ENCODE measurements at places on chromosomes 12 and 14. TPM values are rescaled to one million over a fixed set of nuclear protein-coding genes. Genes with fewer than 3 reads are reported as not detected.

GRCh38 chr12:105100207-105100985, 7.1 kb upstream of the WASHC4 start:
- H3K4me1 ChIP-seq: peaks cover 4% of the 10 kb centered on the region
- H3K36me3 ChIP-seq: no peaks in the 10 kb centered on the region
- H3K27me3 ChIP-seq: peaks cover 8% of the 10 kb centered on the region
- DNase-seq: peak; percentile 37

The CATSPERB gene
- not detected for total RNA-seq

GRCh38 chr14:57811998-57812546, 53.8 kb downstream of the SLC35F4 start:
- H3K4me3 ChIP-seq: no peak overlapping the region
- no peak overlapping the region for H3K27ac ChIP-seq
- no peaks in the 10 kb centered on the region for H3K4me1 ChIP-seq
- H3K27me3 ChIP-seq: no peaks in the 10 kb centered on the region

- no peaks in the 10 kb centered on the region for H3K36me3 ChIP-seq
- H3K4me3 ChIP-seq: no peak overlapping the region
- no peaks in the 10 kb centered on the region for H3K4me1 ChIP-seq
- H3K27ac ChIP-seq: no peak overlapping the region
These were observed 11.3 kb upstream of the HRK start for GRCh38 chr12:116892349-116893140.

- no peak for DNase-seq
- H3K36me3 ChIP-seq: no peaks in the 10 kb centered on the region
- H3K4me1 ChIP-seq: peaks cover 26% of the 10 kb centered on the region
- no peaks in the 10 kb centered on the region for H3K27me3 ChIP-seq
- H3K4me3 ChIP-seq: no peak overlapping the region
- H3K27ac ChIP-seq: no peak overlapping the region
These were observed 4.2 kb downstream of the RHOF start for GRCh38 chr12:121789233-121789781.

DNA sequence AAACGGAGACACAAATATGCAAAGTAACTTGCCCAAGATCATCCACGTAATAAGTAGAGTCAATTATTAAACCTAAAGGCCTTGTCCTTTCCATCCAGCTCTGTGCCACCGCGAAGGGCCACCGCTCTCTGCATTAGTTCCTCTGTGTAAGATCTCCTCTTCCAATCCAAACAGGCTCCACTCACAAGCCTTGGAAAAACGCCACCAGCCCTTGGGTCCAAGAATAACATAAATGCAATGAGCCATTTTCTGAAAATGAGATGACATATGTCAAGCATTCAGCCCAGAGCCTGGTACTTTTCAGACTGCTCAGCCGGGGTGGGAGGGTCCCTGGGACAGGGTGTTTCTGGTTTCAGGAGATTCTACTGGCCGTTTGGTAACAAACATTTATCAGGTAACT, 30.0 kb downstream of the DGLUCY start:
- H3K4me3 ChIP-seq: no peak overlapping the region
- no peaks in the 10 kb centered on the region for H3K36me3 ChIP-seq
- DNase-seq: peak; percentile 80

The DENND5B gene
- 18.3 TPM for total RNA-seq

The CDCA3 gene
- total RNA-seq: 44.3 TPM

The TBX5 gene
- not detected for total RNA-seq

The MYF6 gene
- total RNA-seq: not detected

GRCh38 chr12:50718760-50719159, 45.1 kb upstream of the ATF1 start:
- H3K4me1 ChIP-seq: no peaks in the 10 kb centered on the region
- H3K36me3 ChIP-seq: peaks cover 30% of the 10 kb centered on the region
- DNase-seq: no peak
- H3K27ac ChIP-seq: no peak overlapping the region
- H3K4me3 ChIP-seq: no peak overlapping the region

The ESPL1 gene
- total RNA-seq: 39.3 TPM

DNA sequence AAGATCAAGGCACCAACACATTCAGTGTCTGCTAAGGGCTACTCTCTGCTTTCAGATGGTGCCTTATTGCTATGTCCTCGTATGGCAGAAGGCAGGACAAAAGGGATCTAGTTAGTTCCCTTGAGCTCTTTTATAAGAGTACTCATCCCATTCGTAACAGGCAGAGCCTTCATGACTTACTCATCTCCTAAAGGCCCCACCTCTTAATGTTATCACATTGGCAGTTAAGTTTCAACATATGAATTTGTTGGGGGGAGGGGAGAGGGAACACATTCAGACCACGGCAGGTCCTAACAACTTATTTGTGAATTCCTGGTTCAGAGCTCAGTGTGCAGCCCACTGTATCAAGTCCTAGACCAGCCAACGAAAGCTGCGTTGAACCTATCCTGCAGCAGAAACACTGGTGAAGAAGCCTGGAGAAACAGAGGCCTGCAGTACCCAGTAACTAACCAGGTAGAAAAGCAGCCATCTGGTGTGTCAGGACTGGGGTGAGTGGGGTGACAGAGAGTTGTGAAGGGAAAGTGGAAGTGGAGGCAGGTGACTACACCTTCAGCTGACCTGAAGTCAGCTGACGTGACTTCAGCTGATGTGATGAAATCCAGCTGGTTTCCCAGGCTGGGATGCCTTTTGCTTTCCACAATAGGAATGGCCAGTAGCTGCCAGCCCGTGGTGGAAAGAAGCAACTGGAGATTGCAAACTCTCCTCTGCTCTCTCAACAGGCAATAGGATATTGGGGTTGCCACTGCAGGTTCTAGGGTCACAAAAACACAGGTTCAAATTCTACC, 101.6 kb upstream of the PLXNC1 start:
- no peak overlapping the region for H3K4me3 ChIP-seq
- no peak overlapping the region for H3K27ac ChIP-seq
- no peaks in the 10 kb centered on the region for H3K27me3 ChIP-seq
- H3K36me3 ChIP-seq: no peaks in the 10 kb centered on the region
- DNase-seq: no peak

DNA sequence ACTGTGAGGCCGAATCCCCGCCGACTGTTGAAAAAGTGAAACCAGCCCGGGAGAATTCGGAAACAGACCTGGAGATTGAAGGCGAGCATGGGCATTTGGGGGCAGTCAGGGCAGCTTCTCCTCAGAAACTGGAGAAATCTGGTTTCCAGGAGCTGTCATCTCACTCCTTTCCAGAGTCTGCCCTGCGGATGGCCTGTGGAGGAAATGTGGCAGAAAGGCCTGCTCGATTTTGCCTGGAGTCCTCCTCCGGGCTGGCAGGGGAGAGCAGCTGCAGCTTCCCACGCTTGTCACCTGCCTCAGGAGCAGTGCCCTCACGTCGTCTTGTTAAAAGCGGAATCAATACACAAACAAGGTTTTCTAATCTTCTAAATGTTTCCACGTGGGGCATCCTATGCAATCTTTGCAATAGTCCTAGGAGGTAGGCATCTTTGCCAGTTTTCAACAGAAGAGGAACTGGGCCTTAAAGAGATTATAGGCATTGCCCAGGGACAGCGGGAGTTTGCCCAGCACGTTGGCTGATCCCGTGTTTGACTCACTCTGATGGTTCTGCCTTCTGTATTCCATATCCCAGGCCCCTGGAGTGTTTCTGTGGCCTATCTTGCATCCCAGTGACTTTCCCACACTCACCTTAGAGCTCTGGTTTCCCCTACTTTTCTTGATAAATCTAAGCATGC, 2.3 kb downstream of the LRRC74A start:
- no peak overlapping the region for H3K4me3 ChIP-seq
- H3K27me3 ChIP-seq: no peaks in the 10 kb centered on the region
- H3K27ac ChIP-seq: no peak overlapping the region
- no peaks in the 10 kb centered on the region for H3K4me1 ChIP-seq
- H3K36me3 ChIP-seq: no peaks in the 10 kb centered on the region

DNA sequence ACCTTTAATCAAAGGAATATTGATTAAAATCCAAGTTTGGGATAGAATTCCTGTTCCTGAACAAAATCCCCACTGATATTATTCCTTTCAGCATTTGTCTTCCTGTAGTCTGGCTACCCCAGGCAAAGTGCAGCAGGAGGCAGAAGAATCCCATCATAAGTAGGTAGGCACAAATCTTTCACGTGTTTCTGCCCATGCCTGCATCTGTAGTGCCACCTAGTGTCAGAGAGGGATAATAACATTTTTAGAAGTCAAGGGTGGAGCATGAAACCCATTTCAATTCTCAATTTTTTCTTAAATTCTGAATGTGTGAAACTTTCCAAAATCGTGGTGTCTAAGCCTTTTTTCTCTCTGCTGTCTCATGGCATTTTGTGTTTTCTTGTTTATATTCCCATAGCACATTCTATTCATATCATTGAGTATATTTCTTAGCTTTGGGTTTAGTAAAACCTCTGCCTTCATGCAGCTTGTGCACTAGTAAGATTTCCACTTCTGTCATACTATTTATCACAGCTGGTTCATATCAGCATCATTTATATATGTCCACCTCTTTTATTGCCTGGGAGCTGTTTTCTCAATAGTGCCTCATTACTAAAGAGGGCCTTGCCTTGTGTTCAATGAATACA, 47.8 kb upstream of the RERG start:
- H3K27me3 ChIP-seq: no peaks in the 10 kb centered on the region
- DNase-seq: peak; percentile 61
- no peaks in the 10 kb centered on the region for H3K4me1 ChIP-seq
- H3K36me3 ChIP-seq: no peaks in the 10 kb centered on the region

GRCh38 chr14:106691601-106692291, 1165.4 kb downstream of the TMEM121 start:
- no peak overlapping the region for H3K27ac ChIP-seq
- H3K4me1 ChIP-seq: no peaks in the 10 kb centered on the region
- H3K4me3 ChIP-seq: no peak overlapping the region
- no peak for DNase-seq
- no peaks in the 10 kb centered on the region for H3K36me3 ChIP-seq
- H3K27me3 ChIP-seq: no peaks in the 10 kb centered on the region

- H3K27ac ChIP-seq: no peak overlapping the region
- H3K4me3 ChIP-seq: no peak overlapping the region
- no peak for DNase-seq
- no peaks in the 10 kb centered on the region for H3K27me3 ChIP-seq
These were observed 95.7 kb upstream of the TBX3 start for GRCh38 chr12:114779647-114780046.

DNA sequence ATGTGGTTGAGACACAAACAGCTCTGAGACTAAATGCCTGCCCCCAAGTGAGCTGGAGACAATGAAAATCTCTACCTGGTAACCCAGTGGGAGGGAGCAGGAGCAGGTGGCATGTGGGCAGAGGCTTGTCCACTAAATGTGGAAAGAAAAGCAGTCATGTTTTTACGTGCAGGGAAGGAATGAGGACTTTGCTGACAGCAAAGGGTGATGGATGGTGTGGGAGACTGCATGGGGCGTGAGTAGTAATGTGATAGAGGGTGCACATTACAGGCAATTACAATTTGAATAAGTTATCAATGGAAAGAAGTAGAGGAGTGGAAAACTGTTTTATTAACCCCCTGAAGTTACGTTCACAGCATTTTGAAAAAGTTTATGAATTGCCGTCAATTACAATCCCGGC, 176.6 kb downstream of the NRXN3 start:
- H3K27ac ChIP-seq: no peak overlapping the region
- H3K36me3 ChIP-seq: no peaks in the 10 kb centered on the region
- H3K4me3 ChIP-seq: no peak overlapping the region
- no peak for DNase-seq

The TMEM179 gene
- total RNA-seq: not detected

- no peak overlapping the region for H3K4me3 ChIP-seq
- peaks cover 39% of the 10 kb centered on the region for H3K36me3 ChIP-seq
- DNase-seq: no peak
- H3K27ac ChIP-seq: peak overlapping the region; percentile 68
- H3K4me1 ChIP-seq: peaks cover 89% of the 10 kb centered on the region
- no peaks in the 10 kb centered on the region for H3K27me3 ChIP-seq
These were observed 35.3 kb downstream of the VWF start for GRCh38 chr12:6088921-6089747.

GRCh38 chr12:46936042-46936441, 110.2 kb upstream of the SLC38A4 start:
- H3K4me1 ChIP-seq: no peaks in the 10 kb centered on the region
- no peak overlapping the region for H3K27ac ChIP-seq
- no peaks in the 10 kb centered on the region for H3K36me3 ChIP-seq
- no peak overlapping the region for H3K4me3 ChIP-seq
- no peak for DNase-seq

The MUCL1 gene
- total RNA-seq: not detected

GRCh38 chr12:47808574-47809365, 10.9 kb downstream of the HDAC7 start:
- no peaks in the 10 kb centered on the region for H3K27me3 ChIP-seq
- H3K27ac ChIP-seq: peak overlapping the region; percentile 83
- peaks cover 11% of the 10 kb centered on the region for H3K36me3 ChIP-seq
- peak; percentile 60 for DNase-seq
- no peak overlapping the region for H3K4me3 ChIP-seq
- peaks cover 88% of the 10 kb centered on the region for H3K4me1 ChIP-seq

GRCh38 chr14:91058042-91058581, 2.3 kb downstream of the RPS6KA5 start:
- H3K27me3 ChIP-seq: no peaks in the 10 kb centered on the region
- no peak overlapping the region for H3K4me3 ChIP-seq
- H3K36me3 ChIP-seq: no peaks in the 10 kb centered on the region
- no peak overlapping the region for H3K27ac ChIP-seq
- DNase-seq: peak; percentile 84
- peaks cover 22% of the 10 kb centered on the region for H3K4me1 ChIP-seq

DNA sequence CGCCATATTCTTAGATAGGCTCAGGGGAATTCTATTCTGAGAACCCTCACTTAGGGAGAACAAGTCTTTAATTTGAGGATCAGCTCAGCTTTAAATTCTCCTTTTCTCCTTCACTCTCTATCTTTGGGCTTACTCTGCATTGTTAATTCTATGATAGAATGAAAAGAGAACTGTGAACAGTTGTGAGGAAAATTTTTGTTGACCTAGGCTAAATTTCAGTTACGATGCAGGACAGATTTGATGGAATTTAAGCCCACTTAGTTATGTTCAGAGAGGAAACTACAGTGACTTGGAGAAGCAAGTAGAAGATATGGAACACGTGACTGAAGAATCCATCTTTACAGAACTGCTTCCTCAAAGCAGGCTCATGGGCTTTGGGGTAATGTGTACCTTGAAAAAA, 82.7 kb downstream of the TBC1D30 start:
- no peak overlapping the region for H3K27ac ChIP-seq
- no peaks in the 10 kb centered on the region for H3K4me1 ChIP-seq
- H3K36me3 ChIP-seq: no peaks in the 10 kb centered on the region
- no peak overlapping the region for H3K4me3 ChIP-seq
- peaks cover 2% of the 10 kb centered on the region for H3K27me3 ChIP-seq

GRCh38 chr14:93926245-93926872, 785 bp upstream of the FAM181A start:
- H3K4me1 ChIP-seq: no peaks in the 10 kb centered on the region
- no peaks in the 10 kb centered on the region for H3K27me3 ChIP-seq

- no peaks in the 10 kb centered on the region for H3K36me3 ChIP-seq
- H3K4me3 ChIP-seq: no peak overlapping the region
- H3K4me1 ChIP-seq: no peaks in the 10 kb centered on the region
- no peaks in the 10 kb centered on the region for H3K27me3 ChIP-seq
- DNase-seq: no peak
These were observed 18.2 kb downstream of the CEP128 start for GRCh38 chr14:80923368-80923767.

The TAS2R14 gene
- total RNA-seq: 3.0 TPM

- H3K4me1 ChIP-seq: no peaks in the 10 kb centered on the region
- H3K27me3 ChIP-seq: peaks cover 10% of the 10 kb centered on the region
- H3K27ac ChIP-seq: no peak overlapping the region
- no peak overlapping the region for H3K4me3 ChIP-seq
- H3K36me3 ChIP-seq: no peaks in the 10 kb centered on the region
These were observed 12.5 kb upstream of the ANAPC5 start for GRCh38 chr12:121364683-121365121.

The MANSC1 gene
- 56.5 TPM for total RNA-seq

The ACRBP gene
- 1.3 TPM for total RNA-seq

The KLRK1 gene
- not detected for total RNA-seq

The LRRK2 gene
- 1.3 TPM for total RNA-seq

Measured in endothelial cell of umbilical vein (primary cell).